ENCODE measurements at places on chromosomes 6 and 20. TPM values are rescaled to one million over a fixed set of nuclear protein-coding genes. Genes with fewer than 3 reads are reported as not detected.

- H3K27ac ChIP-seq: no peak overlapping the region
- DNase-seq: no peak
- no peaks in the 10 kb centered on the region for H3K4me1 ChIP-seq
- H3K36me3 ChIP-seq: no peaks in the 10 kb centered on the region
- H3K27me3 ChIP-seq: peaks cover 16% of the 10 kb centered on the region
Measured at GRCh38 chr6:84280030-84280429, 52.6 kb upstream of the CEP162 start.

The HLA-G gene
- total RNA-seq: 2.7 TPM

GRCh38 chr6:127924440-127924839, 23.6 kb upstream of the THEMIS start:
- H3K4me1 ChIP-seq: peaks cover 37% of the 10 kb centered on the region
- DNase-seq: no peak
- H3K27me3 ChIP-seq: no peaks in the 10 kb centered on the region
- no peak overlapping the region for H3K27ac ChIP-seq
- H3K36me3 ChIP-seq: no peaks in the 10 kb centered on the region
- no peak overlapping the region for H3K4me3 ChIP-seq

DNA sequence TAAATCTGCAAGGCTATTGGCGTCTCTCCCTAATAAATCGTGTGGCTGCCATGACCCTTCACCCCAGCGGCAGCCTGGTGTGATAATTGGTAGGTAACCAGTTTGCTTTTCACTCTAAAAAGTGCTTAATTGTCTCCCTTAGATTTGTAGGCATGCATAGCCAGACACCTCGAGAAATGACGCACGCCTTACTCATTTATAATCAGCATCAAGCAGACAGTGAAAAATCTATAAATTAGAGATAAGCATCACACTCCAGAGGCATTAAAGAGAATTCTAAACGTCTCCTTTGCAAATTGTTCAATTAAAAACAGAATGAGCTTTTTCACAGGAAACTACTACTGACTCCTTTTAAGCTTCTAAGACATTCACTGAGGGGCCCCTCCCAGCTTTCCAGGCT, 110.2 kb upstream of the RPS6KA2 start:
- no peak overlapping the region for H3K27ac ChIP-seq
- no peaks in the 10 kb centered on the region for H3K27me3 ChIP-seq
- DNase-seq: no peak
- H3K36me3 ChIP-seq: no peaks in the 10 kb centered on the region

The GTSF1L gene
- total RNA-seq: not detected

The SLA2 gene
- 21.3 TPM for total RNA-seq

The WASF1 gene
- 0.22 TPM for total RNA-seq

The COL21A1 gene
- total RNA-seq: not detected

GRCh38 chr6:120304223-120304622, 954.7 kb upstream of the MAN1A1 start:
- no peak for DNase-seq
- no peak overlapping the region for H3K4me3 ChIP-seq
- no peaks in the 10 kb centered on the region for H3K4me1 ChIP-seq
- H3K36me3 ChIP-seq: no peaks in the 10 kb centered on the region
- no peaks in the 10 kb centered on the region for H3K27me3 ChIP-seq

DNA sequence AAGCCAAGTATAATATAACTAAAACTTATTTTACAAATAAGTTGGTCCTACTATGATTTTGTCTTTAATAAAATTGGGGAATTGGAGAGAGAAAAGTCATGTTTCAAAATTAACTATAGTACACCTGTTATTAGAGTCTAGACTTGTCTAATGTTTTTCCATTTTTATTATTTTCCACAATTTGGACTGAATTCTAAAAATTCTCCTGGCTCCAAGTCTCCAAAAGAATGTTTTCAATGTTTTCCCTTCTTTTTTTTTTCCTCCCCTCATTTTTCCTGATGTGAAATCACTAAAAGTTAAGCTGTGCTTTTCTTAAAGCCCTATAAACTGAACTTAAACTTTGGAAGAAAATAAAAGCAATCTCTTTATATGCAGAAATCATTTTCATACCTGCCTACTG, 11.3 kb downstream of the PTGIS start:
- no peaks in the 10 kb centered on the region for H3K4me1 ChIP-seq
- DNase-seq: no peak
- H3K36me3 ChIP-seq: no peaks in the 10 kb centered on the region
- no peak overlapping the region for H3K4me3 ChIP-seq

The FABP7 gene
- not detected for total RNA-seq

The EMILIN3 gene
- 0.11 TPM for total RNA-seq

DNA sequence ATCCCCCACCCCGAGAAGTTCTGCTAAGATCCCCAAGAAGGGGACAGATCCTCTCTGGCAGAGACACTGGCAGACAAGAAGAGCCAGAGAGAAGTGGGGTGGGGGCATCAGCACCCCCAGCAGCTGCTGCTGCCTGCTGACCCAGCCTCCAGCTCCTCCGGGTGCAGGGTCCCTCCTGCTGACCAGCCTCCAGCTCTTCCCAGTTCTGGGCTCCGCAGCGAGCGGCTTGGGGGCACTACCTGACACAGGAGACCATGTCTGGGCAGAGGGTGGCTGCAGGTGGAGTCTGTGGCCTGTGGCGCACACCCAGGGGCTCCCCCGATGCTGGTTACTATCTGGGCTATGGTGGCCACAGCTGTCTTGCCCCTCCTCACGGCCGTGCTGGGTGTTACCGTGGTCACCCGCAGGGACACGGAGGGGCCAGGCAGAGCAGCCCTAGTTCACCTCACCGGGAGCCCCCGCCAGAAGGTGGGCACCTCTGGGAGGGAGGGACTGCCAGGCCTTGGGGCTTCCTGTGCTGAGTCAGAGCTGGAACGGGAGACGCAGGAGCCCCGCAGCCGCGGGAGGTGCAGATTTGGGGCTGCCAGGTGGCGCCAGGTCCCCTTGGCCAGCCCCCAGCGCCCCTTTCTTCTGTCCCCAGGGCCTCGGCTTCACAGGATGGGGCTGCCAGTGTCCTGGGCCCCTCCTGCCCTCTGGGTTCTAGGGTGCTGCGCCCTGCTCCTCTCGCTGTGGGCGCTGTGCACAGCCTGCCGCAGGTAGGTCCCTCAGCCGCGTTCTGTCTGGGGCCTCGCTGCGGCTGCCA, 630 bp downstream of the LIME1 start:
- peaks cover 59% of the 10 kb centered on the region for H3K36me3 ChIP-seq
- H3K4me3 ChIP-seq: peak overlapping the region; percentile 92
- no peaks in the 10 kb centered on the region for H3K27me3 ChIP-seq
- H3K27ac ChIP-seq: peak overlapping the region; percentile 49
- H3K4me1 ChIP-seq: peaks cover 66% of the 10 kb centered on the region
- peak; percentile 54 for DNase-seq

DNA sequence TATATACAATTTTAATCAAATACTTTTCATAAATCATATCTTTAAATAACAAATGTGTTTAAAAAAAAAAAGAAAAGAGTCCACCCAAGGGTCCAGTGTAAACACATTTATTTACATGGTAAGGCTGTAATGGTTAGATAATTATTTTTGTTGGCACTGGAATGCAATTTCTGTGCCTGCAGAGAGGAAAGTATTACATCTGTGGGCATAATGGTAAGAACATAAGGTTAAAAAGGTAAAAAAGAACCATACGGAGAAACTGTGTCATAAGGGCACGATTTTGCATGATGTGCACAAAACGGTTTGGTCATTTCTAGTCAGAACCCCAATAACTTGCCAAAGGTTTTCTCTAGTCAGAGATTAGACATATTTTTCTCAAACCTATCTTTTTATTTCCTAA, 54.3 kb downstream of the RWDD2A start:
- no peaks in the 10 kb centered on the region for H3K4me1 ChIP-seq
- H3K27ac ChIP-seq: no peak overlapping the region

DNA sequence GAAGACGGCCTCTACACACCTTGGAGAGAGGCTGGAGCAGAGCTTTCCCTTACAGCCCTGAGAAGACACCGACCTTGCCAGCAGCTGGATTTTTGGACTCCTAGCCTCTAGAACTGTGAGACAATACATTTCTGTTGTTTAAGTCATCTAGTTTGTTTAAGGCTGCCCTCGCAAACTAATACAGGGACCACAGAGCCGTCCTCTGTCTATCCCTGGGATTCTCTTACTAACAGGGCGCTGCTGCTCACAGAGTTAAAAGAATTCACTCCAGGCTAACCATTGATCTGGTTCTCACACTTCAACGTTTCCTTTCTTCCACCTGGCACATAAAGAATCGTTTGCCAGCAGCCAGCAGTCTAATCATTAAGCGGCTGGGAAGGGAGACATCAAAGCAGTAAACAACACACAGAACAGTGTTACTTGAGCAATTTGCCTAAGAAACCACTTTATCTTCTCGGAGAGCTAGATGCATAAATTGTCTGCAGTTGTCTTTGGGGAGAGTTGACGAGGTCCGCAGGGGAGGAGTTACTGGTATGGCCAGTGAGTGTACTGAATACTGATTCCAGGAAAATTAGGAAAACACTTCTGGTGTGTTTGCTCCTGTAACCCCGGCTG, 103.5 kb upstream of the AKAP12 start:
- H3K27ac ChIP-seq: no peak overlapping the region
- no peak for DNase-seq
- H3K4me3 ChIP-seq: no peak overlapping the region
- no peaks in the 10 kb centered on the region for H3K36me3 ChIP-seq
- H3K27me3 ChIP-seq: no peaks in the 10 kb centered on the region

DNA sequence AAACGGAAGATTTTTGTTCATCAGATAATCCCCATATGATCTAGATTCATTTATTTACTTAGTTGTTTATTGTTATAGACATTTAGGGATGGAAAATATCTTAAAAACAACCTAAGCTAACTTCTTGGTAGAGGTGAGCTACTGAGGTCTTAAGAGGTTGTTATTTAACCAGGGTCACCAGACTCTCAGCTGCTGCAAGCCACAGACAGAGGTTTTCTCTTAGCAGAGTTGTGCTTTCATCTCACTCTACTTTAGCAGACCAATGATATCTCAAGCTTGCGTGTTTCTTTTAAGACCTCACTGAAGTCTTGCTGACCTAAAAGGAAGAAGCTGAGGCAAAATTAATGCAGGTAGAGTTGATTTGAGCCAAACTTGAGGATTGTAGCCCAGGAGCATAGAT, 43.6 kb downstream of the NCOA7 start:
- no peaks in the 10 kb centered on the region for H3K27me3 ChIP-seq
- H3K4me1 ChIP-seq: peaks cover 31% of the 10 kb centered on the region

The SLC23A2 gene
- 22.8 TPM for total RNA-seq

The ARFGAP1 gene
- 120 TPM for total RNA-seq

The SH3BGRL2 gene
- 0.25 TPM for total RNA-seq

The KIF25 gene
- not detected for total RNA-seq

The IP6K3 gene
- total RNA-seq: not detected

The GLO1 gene
- 24.1 TPM for total RNA-seq

DNA sequence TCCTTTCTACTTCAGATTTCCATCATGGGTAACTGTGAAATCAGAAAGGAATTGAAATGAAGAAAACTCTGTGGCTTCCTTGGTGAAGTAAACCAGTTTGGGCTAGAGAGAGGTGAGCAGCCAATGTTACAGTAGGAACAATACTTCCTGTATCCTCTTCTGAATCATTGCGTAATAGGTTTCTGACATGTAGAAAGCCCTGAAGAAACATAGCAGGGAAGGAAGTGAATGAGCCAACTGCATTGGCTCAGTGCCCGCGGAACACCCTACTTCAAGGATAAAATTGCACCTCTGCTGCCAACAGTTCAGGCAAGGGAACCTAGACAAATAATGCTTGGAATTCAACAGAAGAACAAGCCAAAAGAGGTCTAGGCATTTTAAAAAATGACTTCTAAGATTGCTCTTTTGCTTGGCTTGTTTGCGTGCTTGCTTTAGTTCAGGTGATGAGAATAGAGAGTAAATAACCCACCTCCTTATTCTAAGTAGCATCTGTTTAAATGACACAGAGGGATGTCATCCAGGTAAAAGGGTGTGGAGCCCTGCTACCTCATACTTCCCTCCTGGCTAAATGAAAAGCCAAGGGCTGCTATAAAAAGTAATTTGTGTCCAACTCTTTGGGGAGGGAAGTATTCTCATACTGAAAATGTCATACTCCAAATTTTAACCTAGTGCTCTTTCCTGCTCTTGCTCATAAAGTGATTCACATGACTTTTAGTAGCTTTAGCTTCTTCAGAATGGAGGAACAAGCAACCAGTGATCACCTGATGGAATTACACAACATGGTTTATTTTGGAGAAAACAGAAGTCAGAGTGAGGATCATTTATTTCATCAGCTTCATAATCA, 30.0 kb upstream of the AKIRIN2 start:
- H3K27me3 ChIP-seq: no peaks in the 10 kb centered on the region
- peaks cover 27% of the 10 kb centered on the region for H3K4me1 ChIP-seq
- H3K4me3 ChIP-seq: no peak overlapping the region
- H3K27ac ChIP-seq: no peak overlapping the region
- DNase-seq: peak; percentile 49
- no peaks in the 10 kb centered on the region for H3K36me3 ChIP-seq

- DNase-seq: no peak
- H3K36me3 ChIP-seq: no peaks in the 10 kb centered on the region
- peaks cover 6% of the 10 kb centered on the region for H3K27me3 ChIP-seq
- H3K4me1 ChIP-seq: peaks cover 38% of the 10 kb centered on the region
- no peak overlapping the region for H3K27ac ChIP-seq
Measured at GRCh38 chr6:27834879-27835549, 77.2 kb downstream of the OR2B2 start.

Measured in CD4-positive, alpha-beta T cell (primary cell).